ENCODE measurements at places on chromosomes 11 and 22.

DNA sequence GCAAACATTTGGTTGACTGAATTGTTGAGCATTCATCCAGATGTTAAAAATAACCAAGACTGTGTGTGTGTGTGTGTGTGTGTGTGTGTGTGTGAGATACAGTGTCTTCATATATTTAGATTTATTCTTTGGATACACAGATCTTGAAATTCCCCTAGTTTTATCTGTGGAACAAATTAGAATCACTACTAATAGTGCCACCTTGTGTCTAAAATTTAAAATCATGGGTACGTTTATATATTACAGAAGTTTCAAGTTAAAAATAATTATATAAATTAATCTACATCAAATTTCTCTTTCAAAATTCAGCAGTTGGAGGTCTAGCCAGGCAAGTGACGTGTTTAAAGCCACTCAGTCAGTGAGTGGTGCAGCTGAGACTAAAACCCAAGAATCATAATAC is 1566.2 kb upstream of the TENM4 start:
- no peak for DNase-seq

- no peak for DNase-seq
These were observed 369.7 kb downstream of the MN1 start for GRCh38 chr22:27431896-27432295.

DNA sequence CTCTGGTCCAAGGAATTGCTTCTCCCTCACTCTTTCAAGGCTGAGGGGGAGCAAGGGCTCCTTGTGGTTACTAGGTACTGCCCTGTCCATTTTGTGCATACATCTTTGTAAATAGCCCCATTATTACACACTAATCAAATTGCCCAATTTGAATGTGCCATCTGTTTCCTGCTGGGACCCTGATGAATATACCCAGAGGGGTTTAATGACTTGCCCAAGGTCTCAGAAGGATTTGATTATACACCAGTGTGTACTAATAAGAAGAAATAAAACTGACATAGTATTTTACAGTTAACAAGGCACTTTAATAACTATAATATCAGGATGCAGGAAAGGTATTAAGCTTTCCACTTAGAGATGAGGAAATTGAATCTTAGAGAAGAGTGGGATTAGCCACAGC is 64.6 kb upstream of the PTPRJ start:
- no peak for DNase-seq

- no peak for DNase-seq
These were observed 129.5 kb upstream of the PITPNB start for GRCh38 chr22:28048529-28048928.

DNA sequence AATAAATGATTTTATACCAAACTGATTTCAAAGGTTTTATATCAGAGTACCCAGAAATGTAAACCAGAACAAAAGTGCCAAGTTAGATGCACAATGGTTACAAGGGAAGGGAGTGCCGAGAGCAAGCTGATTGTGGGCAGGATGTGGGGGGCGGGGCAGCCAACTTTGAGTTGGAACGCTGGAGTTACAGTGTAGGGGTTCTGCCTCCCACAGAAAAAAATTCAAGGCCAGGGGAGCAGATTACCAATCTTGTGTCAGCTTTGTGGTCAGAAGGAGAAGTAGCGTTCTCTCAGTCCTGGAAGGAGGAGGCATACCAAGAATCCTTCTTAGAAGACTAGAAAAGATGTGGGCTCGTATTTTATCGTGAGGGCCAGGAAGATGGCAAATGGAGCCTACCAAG is 15.9 kb upstream of the POU2AF2 start:
- DNase-seq = no peak

GRCh38 chr11:12897390-12897789 is 111.7 kb upstream of the RASSF10 start:
- DNase-seq = no peak

DNA sequence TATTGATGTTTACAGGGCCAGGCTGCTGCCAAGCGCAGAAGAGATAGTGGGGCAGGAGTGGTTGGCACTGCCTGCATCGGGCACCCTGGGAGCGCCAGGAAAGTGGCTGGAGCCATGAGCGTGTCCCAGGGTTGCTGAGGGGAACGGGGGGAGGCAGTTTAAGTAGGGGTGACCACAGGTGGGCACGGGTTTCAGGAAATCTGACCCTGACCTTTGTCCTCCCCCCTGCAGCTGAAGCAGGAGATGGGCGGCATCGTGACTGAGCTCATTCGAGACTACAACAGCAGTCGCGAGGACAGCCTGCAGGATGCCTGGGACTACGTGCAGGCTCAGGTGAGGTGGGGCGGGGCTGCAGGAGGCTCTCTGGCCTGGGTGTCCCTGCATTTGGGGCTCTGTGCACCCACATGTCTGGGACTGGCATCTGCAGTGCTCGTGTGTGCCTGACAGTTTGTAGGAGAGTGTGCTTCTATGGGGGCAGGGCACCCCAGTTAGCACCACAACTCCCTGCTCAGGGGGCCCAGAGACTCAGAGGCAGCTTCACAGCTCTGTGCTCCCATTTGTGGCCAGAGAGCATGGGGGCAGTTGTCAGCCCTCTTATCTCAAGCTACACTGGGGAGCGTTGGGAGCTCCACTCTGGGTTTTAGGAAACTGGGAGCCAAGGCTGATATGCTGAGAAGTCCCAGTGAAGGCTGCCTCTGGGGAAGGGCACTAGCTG is 49.7 kb downstream of the CD82 start:
- no peak for DNase-seq

GRCh38 chr11:7004482-7004881 is 15.7 kb downstream of the ZNF214 start:
- DNase-seq = no peak

DNA sequence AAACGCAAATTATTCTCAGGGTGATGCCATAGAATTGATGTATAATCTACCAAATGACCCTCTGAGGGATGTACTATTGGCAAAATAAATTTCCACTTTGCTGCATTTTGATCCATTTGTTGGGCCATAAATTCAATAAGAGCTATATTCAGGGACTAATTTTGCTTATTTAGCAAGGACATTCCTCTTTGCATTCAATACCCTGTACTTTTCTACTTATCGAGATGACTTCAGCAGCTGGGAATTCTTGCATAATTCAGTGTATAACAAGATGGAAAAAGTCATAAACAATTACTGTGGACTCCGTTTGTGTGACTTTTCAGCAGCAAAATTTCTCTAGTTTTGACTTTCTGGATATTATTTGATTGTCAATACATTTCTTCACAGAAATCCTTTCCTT is 744.7 kb upstream of the CCDC179 start:
- DNase-seq = no peak

- no peak for DNase-seq
These were observed 56.4 kb downstream of the DHCR7 start for GRCh38 chr11:71391796-71392195.

- no peak for DNase-seq
These were observed 309.7 kb upstream of the PLET1 start for GRCh38 chr11:112570333-112570732.

- no peak for DNase-seq
These were observed 827.4 kb downstream of the OPCML start for GRCh38 chr11:132704781-132705375.

- no peak for DNase-seq
These were observed 3.6 kb downstream of the NRXN2 start for GRCh38 chr11:64719406-64719805.

- DNase-seq = peak; percentile 17
These were observed at the start of gene SULT4A1 for GRCh38 chr22:43862074-43862881. Gene SULT4A1, minus strand, starts transcription at chr22:43862513. Its CDS starts 131 bp downstream, at chr22:43862382.

DNA sequence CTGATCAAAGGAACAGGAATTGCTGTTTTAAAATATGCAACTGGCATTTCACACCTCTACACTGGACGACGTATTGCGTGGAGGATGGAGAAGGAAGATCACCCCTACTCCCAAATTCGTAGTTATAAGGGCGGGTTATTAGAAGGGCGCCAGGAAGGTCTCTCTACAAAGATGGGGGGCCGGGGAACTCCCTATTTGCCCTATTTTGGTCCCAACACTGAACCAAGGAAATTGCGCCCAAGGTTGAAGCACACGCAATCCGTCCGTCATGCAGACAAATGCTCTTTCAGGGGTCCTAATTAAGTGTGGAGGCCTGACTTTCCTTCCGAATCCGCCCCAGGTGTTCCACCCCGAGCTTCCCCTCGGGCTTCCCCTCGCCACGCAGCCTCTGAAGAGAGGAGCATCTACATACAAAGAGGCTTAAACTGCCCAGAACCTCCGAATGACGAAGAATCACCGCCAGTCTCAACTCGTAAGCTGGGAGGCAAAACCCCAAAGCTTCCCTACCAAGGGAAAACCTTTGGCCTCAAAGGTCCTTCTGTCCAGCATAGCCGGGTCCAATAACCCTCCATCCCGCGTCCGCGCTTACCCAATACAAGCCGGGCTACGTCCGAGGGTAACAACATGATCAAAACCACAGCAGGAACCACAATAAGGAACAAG is 396 bp downstream of the NPAT start:
- no peak for DNase-seq

- DNase-seq = peak; percentile 72
These were observed 2.5 kb upstream of the BEST1 start for GRCh38 chr11:61947486-61948210.

DNA sequence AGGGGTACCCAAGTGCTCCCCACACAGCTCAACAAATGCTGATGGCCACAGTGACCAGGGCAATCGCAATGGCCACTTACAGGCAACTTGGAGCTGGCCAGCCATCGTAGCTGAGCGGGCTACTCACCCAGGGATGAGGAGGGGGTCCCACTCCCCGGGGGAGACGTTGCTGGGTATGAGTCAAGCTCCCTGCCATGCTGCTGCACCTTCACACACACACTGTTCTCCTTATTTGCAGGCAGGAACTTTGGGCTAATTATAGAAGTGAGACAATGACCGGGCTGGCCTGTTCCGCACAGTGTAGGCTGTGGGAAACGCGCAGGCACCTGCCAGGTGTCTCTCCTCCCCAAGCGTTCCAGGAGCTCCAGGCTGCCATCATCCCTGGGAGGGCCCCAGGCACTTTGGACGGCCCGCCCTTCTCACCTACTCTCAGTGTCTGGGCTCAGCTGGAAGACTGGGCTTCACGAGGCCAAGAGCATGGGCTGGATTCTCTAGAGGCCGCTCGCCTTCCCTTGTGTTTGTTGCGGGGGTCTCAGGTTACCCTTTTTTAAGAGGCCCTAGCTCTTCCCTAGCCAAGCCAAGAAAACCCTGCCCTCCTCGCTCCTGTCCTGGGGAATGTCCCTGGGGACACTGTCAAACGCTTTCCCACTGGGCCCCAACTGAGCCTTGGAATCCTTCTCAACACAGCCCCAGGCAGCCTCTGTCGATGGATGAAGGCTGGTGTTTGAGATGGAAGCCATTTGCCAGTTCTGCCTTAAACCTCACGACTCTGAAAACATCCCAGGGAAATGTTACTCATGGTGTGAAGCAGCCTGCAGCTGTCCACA is 73.0 kb downstream of the RTL6 start:
- DNase-seq = no peak

DNA sequence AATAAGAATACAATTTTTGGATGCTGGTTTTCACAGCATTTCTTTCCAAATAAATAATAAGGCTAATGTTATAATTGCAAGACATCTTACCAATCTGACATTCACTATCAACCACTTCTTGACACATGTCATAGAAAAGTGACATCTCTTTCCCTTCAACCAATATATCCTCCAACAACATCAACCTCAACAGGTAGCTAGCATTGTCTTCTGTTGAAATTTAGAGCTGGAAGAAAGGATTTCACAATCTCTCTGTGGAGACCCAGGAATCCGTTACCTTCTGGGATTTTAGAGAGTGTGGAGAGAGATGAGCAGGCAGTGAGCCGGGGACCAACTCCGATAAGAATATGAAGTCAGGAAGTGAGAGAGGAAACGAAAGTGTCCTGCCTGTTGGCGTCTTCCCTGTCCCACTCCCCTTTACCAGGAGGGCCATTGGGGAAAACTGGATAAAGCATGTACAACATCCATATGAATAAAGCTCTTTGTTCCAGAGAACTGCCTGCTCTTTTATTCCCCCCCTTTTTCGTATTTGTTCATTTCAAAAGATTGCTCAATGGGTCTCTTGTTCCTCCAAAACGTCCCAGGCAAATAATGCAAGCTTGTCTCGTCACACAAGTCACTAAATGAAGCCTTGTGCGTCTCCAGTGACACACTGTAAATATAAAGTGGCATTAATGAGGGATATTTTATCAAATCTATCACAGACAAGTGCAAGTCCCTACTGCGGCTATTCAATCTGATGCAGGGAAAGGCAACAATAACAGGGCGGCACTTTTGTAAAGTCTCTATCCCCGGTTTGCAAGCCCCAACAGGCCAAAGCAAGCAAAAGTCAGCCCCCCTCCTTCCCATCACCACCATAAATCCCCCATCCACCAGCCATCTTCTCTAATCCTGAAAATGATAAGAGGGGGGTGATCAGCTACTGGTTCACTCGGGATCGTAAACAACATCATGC is 3.4 kb downstream of the CADM1 start:
- no peak for DNase-seq

- DNase-seq = no peak
These were observed 11.5 kb upstream of the GRK2 start for GRCh38 chr11:67254798-67255197.

DNA sequence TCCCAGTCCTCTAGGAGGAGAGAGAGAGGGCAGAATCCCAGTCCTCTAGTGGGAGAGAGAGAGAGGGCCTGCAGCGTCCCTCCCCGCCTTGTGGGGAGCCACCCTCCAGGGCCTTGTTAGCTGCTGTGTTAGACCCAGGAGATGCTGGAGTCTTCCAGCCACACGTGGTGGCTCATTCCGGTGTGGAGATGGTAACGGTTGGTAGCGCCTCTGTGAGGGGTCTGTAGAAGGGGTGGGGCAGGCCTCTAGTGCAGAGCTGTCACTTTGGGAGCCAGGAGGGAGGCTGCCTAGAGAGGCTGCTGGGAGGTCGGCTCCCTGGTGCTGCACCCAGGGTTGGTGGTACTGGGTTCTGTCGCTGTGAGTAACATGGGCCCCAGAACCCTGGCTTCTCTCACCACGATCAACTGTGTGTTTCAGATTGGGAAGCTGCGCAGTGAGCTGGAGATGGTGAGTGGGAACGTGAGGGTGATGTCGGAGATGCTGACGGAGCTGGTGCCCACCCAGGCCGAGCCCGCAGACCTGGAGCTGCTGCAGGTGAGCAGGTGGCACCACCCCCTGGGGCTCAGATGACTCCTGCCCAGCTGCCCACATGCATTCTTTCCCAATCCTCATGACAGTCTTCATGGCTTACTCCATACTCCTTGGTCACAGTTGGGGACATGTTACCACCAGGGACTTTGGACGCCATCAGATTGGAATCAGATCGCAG is 27.3 kb downstream of the TOM1 start:
- DNase-seq = no peak
